ENCODE measurements at places on chromosomes 3 and 15. TPM values are rescaled to one million over a fixed set of nuclear protein-coding genes. Genes with fewer than 3 reads are reported as not detected.

- peak; percentile 67 for DNase-seq
Measured at GRCh38 chr3:39291903-39292329, 12.1 kb upstream of the CX3CR1 start.

DNA sequence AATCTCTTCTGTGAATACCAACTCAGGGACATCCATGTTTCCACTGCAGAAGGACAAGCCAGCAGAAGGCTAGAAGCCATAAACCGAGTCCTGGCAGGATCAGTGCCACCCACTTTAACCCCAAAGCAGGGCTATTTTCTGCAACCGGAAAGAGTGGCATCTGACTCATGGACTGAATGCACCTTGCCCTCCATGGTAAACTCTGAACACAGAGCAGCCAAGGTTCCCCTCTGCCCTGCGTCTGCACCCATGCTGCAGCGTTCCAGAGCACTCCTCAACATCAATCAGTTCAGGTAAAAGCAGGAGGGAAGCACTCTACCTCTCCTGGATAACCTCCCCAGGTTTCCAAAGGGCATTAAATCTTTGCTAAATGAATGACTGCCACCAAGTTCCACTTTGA lies 801 bp upstream of the NGRN start:
- no peak for DNase-seq

- no peak for DNase-seq
Measured at GRCh38 chr15:67701669-67702068, 123.6 kb upstream of the SKOR1 start.

DNA sequence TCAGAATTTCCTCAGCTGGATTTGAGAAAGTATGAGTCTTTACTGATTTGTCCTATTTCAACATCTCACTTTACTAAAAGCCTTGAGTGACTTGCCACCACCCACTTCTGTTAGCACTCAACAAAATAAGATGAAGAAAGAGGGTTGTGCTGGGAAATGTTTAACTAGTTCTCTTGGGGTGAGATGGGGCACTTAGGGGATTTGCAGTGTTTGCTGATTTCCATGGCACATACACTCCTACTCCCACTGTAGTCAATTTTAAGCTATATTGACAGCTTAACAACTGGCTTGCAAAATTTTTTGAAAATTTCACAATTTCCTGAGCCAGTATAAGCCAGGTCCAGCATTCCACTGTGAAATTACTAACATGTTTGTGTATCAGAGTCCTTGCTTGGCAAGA lies 463.1 kb upstream of the ARHGEF26 start:
- DNase-seq: no peak

The TMEM89 gene
- not detected for polyA plus RNA-seq

- DNase-seq: no peak
Measured at GRCh38 chr3:150447631-150448465, 39.8 kb downstream of the TSC22D2 start.

The LSMEM2 gene
- 0.62 TPM for polyA plus RNA-seq

The OR5K3 gene
- not detected for polyA plus RNA-seq

DNA sequence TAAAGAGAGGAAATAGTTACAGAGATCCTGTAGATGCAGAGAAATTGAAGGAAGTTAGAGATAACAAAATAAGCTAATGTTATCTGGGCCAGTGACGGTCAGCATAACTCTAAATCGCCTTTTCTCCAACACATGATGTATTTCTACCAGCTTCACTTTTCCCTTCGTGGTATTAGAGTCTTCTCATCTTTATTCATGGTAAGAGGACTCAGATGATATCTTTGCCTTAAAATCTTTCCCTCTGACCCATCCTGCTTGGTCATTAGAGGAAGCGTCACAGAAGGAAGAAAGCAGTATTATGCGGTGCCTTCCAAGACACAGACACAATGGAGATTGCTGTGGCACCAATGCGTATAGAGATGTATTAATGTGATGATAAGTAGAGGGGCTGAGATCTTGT lies 320.7 kb upstream of the GOLIM4 start:
- DNase-seq: no peak
